Naive B cell (primary cell): ENCODE measurements at places on chromosomes 1 and 21.

GRCh38 chr1:226001963-226002666 is 3.0 kb upstream of the SDE2 start:
- DNase-seq, result peak; percentile 93

GRCh38 chr1:203306089-203306964 is 1.0 kb downstream of the BTG2 start:
- no peak for DNase-seq

DNA sequence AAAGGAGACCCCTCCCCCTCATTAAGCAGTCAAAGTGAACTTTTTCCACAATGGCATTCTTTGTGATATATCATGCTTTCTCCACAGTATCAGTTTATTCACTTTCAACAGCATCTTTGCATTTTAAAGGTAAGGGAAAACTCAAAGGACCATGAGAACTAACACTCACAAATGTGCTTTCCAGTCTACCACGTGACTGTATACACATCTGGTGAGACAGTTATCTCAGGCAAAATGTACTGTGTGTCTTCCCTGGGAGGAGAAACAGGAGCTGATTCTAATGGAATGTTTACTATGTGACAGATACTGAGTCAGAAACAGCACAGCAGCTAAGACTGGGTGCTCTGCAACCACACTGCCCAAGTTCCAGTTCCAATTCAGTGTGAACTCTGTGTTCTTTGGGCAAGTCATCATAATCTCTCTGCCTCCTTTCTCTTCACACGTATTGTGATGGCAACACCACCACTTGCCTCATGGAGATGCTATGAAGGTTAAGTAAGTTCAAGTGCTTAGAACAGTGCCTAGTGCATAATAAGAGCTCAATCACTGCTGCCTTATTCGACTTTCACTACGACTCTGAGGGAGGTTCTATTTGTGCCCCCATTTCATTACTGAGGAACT is 79.0 kb downstream of the SLC45A1 start:
- DNase-seq, result no peak

GRCh38 chr1:167489571-167490340 is 28.6 kb downstream of the CD247 start:
- no peak for DNase-seq

GRCh38 chr1:102837551-102837950 is 270.8 kb downstream of the COL11A1 start:
- DNase-seq, result no peak

DNA sequence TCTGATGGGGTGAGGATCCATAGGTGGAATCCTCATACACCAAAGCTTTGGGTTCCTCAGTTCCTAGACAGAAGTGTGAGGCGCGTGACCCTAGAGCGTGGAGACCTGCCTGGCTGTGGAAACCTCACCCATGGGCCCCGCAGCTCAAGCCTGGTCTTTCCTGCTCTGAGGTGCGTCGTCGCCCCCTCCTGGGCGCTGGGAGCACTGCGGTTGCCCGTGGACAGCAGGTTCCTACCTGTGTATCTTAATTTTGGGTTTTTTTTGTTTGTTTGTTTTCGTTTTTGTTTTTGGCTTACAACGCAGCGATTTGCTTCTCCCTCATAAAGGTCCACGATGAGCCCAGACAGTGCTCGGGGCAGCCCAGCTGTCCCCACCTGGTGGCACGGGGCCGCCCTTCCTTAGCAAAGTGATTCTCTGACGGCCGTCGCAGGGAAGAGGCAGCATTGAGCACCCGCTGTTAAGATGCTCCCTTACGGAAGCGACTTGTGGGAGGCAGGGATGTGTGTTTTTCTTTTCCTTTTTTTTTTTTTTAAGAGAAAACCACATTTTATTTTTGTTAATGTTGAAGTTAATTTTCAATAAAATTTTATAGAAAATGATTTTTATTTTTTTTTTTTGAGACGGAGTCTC is 36.5 kb upstream of the TRAPPC10 start:
- DNase-seq, result peak; percentile 74

GRCh38 chr1:117336088-117336817 is 31.0 kb upstream of the MAN1A2 start:
- no peak for DNase-seq

- no peak for DNase-seq
These were observed 2.3 kb downstream of the DCST1 start for GRCh38 chr1:155035936-155036335.

DNA sequence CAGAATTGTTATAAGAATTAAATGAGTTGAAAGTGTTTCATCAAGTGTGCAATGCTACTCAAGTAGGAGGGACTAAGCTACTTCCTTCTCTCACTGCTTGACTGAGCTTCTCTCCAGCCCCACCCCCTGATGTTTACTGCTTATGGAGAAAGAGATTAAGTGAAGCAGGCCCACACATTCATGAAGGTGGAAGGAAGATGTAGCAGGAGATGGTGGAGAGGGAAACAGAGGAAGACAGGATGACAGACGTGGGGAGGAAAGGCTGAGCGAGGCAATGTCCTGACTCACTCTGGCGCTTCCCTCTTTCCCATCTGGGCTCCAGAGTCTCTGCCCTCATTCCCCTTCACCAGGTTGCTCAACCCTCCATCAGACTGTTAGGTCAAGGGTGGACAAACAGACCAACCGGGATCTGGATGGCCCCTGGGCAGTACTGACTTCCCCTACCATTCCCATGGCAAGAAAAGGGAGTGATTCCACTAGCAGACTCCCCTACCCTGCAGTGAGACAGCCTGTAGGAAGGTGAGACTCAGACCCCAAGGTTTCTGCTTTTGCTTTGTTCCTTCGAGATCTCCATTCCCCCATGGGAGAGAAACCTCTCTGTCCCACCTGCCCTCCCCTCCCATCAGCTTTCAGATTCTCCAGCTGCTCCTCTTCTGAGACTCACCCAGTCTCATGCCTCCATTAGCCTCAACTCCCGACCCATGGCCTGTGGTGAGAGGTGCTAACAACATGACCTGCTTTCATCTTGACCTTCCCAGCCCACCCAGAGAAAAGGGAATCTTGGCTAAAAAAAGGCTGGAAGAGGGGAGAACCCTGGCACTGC is 3.1 kb upstream of the ARHGEF2 start:
- DNase-seq, result peak; percentile 70

- DNase-seq, result no peak
These were observed 39.6 kb upstream of the IRF2BP2 start for GRCh38 chr1:234649432-234650081.

GRCh38 chr1:159066108-159066507 is 10.5 kb downstream of the AIM2 start:
- no peak for DNase-seq

GRCh38 chr1:185790194-185790735 is 56.1 kb downstream of the HMCN1 start:
- DNase-seq, result no peak

GRCh38 chr21:41615613-41616012 is 107.7 kb upstream of the TMPRSS2 start:
- no peak for DNase-seq

DNA sequence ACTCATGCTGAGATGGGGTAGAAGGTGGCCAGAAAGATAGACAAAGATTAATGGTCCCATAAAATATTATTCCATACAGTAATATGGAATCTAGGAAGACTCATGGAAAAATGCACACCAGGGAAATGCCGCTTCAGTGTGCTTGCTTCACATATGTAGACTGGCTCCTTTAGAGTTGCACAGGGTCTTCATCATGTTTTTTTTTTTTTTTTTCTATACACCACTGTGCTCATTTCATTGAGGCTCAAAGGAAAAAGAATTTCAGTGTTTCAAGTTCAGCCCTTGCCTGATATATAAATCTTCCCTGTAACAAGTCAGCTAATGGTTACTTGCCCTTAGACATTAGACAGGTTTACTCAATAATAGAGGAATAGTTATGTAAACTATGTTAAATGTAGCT is 33.2 kb downstream of the KCNK2 start:
- DNase-seq, result no peak

GRCh38 chr1:153793973-153794615 is 18.9 kb downstream of the SLC27A3 start:
- DNase-seq, result no peak

DNA sequence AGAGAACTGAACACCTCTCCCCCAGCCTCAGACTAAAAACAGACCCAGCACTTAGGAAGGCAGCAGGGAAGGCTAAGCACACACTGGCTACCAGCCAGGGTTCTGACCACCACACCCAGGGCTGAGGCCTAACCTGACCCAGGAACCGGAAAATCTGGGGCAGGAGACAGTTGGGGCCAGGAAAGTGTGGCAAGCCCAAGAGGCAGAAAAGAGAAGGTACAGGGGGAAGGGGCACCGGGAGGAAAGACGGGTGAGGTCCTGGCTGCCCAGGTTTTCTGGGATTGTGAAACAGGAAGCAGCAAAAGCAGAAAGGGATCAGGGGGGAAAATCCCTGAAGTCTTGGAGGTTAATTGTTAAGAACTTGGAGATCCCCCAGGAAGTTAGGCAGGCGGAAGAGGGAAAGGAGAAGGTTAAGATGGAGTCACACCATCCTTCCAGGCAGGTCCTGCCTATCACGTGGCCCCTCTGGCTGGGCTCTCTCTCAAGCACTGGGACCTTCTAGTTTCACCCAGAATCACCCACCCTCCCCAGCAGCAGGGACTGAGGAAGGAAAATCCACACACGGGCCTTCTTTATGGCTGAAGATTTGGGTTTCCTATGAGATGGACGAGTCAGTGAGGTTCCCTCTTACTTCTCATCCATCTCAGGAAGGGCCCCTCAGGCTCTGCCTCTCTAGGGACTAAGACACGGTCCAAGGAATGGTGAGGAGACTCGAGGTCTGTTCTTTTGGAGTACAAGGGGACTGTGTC is 2.6 kb downstream of the HDGF start:
- no peak for DNase-seq

DNA sequence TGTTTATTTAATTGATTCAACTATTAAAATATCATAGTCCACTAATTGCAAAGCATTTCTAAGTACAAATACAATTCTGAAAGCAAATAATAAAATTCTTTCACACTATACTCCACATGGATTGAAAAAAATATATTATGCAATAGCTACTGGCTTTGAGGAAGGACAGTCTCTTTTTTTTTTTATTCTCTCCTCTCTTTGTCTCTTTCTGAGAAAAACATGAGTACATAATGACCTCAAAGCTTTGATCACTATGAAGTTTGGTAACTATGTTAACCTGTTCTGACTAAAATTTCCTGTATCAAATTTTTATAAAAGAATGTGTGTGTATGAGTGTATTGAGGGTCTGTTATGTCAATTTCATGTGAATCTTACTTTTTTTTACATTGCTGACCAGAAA is 96.2 kb downstream of the RGS2 start:
- DNase-seq, result no peak

DNA sequence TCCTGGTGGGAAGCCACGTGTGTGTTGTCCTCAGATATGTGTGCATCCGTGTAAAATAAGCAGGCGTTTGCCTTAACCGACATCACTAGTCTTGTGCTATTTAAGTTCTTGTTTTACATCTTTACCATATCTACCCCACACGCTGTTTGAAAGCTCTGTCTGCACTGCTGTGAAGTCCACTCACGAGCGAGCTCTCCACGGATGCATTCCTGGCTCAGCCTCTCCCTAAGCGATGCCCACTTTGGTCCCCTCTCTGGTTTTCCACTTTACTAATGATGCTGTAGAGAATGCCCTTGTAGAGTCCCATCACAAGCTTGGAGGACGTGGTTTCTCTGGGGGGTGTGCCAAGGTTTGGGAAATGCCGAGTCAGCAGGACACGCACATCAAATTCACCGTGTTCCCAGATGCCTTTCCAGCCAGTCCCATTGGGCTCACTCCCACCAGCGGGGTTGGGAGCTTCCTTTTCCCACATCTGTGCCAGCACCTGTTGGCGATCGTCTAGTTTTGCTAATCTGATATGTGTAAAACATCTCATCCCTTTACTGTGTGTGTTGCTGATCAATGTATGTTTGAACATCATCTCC is 43.8 kb downstream of the ACTL8 start:
- no peak for DNase-seq

DNA sequence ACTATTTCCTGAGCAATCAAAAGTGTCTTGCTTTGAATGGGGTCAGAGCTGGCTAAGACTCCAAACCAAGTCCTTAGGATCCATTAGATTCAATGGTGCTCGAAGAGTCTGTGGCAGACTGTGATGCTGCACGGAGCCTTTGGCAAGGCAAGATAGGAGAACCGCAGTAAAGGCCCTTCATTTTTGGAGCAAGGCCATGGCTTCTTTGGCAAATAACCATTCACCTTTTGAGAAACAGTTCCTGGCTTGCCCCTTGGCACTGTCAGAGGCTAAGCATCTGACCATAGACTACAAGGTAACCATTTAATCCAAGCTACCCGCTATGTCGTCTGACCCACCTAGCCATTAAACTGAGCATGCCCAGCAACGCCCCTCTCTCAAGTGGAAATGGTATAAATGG is 45.2 kb downstream of the EDN2 start:
- no peak for DNase-seq

- DNase-seq, result no peak
These were observed 720.4 kb upstream of the ADGRL4 start for GRCh38 chr1:79726911-79727310.

DNA sequence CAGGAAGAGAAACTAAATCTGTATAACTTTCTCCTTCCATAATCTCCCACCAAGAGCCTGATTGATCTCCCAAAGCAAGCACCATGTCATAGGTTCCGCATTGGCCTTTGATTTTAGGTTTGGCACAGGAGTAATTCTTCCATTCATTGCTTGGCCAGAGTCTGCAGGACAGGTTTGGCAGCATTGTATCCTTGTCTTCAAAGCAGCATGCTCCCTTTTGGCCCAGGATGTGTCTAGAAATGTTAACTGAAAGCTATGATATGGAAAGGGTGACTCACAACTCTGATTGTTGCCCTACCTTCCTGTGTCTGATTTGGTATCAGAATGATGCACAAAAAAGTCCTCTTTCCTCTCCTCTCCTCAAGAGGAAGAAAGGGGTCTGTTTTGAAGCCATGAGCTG is 824.3 kb upstream of the PRMT6 start:
- no peak for DNase-seq

- DNase-seq, result no peak
These were observed 34.0 kb upstream of the SLAMF9 start for GRCh38 chr1:159988006-159988405.

DNA sequence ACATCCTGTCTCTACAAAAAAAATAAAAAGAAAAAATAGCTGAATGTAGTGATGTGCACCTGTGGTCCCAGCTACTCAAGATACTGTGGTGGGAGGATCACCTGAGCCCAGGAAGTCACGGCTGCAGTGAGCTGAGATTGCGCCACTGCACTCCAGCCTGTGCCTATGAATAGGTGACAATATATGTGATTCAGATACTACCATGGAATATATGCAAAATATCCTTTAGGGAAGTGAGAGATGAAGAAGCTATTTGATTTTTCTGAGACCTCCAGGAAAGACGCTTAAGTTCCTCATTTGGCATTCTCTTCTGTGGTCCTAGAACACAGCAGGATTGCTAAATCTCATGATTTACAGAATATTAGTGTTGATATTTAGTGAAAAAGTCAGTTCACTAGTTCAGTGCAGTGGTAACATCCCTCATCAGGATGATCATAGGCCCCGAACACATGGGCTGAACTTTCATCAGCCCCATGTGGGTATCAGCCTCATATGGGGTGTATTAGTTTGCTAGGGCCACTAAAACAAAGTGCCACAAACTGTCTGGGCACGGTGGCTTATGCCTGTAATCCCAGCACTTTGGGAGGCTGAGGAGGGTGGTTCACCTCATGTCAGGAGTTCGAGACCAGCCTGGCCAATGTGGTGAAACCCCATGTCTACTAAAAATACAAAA is 6.0 kb upstream of the VASH2 start:
- peak; percentile 30 for DNase-seq

GRCh38 chr1:100671601-100672000 is 47.9 kb upstream of the VCAM1 start:
- DNase-seq, result no peak

GRCh38 chr1:111198836-111199235 is 1.6 kb downstream of the DENND2D start:
- no peak for DNase-seq
